ENCODE measurements at places on chromosomes 4 and X.
A peak's percentile ranks its signal among the peaks of the same experiment; 100 is the strongest.

GRCh38 chrX:146854281-146854680, 39.7 kb upstream of the CXorf51A start:
- DNase-seq = no peak

DNA sequence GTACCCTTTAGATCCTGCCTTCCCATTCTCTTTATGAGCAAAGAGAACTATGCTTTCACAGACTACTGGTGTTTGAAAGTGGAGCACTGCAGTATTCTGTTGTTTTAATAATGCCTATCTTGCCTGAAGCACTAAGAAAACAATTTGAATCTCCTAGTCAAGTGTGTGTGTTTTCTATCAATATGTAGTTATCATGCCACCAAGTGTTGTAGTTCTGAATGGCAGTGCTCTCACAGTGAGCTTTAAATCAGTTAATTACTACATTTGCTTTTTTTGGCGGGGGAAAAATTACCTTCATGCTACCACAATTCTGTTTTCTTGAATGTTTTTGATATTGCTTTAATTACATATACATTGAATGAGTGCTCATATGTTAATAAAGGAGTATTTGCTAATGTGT, 143.6 kb upstream of the FAM47A start:
- DNase-seq = no peak

DNA sequence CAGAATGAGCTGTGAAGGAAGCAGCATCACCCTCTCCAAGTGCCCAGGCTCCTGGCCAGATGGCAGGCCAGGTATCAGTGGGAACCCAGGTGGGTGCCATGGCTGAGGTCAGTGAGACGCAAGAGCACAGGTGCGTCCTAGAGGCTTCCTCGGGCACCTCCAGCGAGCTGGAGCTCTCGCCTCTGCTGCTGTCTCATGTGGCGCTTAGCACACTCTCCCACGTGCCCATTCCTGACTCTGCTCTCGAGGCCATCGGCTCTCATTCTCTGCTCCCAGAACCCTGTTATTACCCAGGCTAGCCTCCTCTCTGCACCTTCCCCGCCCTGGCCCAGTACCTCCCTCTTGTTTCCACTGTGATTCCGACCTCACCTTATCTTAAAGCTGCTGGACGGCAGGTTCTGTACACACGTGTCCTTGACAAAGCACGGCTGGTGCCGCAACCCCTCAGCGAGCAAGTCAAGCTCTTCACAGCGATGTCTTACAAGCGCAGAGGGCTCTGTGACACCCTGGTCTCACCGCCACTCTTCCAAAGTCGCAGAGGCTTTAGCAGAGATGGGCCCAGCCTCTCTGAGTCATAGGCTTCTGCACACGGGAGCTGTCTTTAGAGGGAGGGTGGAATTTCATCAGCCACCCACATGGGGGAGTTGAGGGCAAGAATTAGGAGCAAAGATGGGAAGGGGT, 15.4 kb upstream of the MSANTD1 start:
- DNase-seq = peak; percentile 15

- DNase-seq = peak; percentile 95
These were observed 12.4 kb downstream of the GPAT3 start for GRCh38 chr4:83548151-83548905.

- peak; percentile 1 for DNase-seq
These were observed 1606.4 kb upstream of the TENM3 start for GRCh38 chr4:180636696-180637404.

DNA sequence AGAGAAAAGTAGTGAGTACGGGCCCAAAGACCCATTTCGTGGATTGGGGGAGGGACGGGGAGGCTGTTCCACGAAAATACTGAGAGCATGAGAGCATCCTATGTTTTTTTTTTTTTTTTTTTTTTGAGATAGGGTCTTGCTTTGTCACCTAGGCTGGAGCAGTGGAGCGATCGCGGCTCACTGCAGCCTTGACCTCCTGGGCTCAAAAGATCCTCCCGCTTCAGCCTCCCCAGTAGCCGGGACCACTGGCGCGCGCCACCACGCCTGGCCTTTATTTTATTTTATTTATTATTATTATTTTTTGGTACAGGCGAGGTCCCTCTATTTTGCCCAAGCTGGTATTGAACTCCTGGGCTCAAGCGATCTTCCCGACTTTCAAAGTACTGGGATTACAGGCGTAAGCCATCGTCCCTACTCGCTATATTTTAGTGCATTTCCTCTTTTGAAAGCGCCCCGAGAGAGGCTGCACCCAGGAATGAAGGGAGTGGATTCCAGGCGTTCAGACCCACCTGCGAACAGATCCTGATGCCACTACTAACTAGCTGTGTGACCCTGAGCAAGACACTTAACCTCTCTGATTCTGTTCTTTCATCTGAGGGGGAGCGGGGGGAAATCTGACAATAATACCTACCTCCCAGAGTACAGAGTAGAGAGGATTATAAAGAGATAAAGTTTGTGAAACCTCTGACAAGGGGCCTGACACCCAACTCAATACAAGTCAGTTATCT, 5.4 kb upstream of the MSX1 start:
- no peak for DNase-seq

- DNase-seq = peak; percentile 32
These were observed 66.8 kb upstream of the UCP1 start for GRCh38 chr4:140635606-140636005.

DNA sequence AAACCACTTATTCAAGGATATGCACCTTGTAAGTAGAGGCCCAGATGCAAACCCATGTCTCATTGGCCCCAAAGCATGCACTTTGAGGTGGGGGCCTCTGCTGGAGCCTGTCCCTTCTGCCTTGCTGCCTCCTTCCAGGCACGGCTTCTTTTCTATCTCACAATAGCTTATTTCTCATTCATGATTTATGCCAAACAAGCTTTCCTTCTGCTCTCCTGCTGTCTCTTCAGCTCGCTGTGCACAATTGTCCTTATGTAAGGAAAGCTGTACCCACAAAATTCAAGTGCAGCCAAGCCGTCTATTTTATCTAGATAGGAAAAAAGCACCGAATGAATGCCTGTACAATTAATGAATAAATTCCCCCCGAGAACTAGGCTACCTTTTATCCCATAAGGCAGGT, 124.8 kb upstream of the PACRGL start:
- DNase-seq = no peak

DNA sequence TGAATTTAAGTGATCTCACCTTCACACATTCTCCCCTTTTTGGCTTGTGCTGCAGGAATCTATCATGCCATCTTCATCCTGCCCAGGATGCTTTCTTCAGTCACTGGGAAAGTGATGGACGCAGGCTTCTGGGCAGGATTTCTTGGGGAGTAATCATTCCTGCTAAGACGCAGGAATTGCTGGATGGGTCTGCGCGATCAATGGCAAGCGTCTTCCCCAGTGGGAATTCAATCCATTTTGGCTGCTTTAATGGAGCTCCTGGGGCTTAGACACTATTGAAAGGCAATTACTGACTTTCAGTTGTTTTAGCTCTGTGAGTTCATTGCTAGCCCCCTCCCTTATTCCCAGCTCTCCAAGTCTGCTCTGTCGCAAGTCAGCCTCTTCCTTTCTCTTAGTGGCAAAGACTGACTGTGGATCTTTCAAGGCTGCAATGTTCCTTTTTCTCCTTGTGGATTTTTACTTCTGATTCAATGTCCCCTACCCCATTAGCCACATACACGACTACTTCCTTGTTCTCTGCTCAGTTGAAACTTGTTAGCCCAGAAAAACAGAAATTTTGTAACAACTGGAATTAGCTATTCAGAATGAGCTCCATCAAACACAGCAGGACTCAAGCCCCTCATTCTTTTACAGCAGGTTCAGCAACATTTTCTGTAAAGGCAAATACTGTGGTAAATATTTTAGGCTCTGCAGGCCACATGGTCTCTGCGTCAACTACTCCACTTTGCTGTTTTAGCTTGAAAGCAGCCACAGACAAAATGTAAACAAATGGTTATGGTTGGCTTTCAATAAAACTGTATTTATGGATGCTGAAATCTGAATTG, 154.9 kb downstream of the ASB9 start:
- DNase-seq = no peak

GRCh38 chr4:7462509-7462971, 27.8 kb upstream of the PSAPL1 start:
- peak; percentile 1 for DNase-seq

- DNase-seq = no peak
These were observed 11.1 kb downstream of the CENPU start for GRCh38 chr4:184722798-184723197.

DNA sequence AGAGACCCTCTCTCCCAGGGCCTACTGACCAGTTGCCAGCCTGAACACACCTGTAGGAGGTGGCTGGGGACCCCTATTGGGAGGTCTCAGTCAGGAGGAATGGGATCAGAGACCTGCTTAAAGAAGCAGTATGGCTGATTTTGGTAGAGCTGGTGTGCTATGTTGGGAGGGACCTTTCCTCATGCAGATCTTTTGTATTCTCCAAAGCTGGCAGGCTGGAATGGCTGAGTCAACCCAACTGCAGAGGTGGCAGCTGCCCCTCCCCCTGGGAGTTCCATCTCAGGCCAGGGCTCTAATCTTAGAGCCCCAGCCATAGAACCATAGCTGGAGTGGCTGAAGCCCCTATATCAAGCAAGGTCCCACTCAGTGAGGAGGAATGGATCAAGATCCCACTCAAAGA, 279.3 kb upstream of the BMP3 start:
- no peak for DNase-seq

DNA sequence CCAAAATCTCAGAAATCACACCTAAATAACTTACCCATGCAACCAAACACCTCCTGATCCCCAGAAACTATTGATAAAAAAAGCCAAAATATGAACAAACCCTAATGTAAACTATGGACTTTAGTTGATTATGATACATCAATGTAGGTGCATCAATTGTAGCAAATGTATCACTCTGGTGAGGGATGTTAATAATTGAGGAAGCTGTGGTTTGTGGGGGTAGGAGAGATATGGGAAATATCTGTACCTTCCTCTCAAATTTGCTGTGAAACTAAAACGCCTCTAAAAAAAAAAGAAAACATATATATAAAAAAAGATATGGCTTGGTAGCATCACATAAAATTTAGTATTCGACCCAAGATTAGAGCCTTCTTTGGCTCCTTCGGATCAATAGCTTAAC, 144.3 kb upstream of the CPEB2 start:
- no peak for DNase-seq

DNA sequence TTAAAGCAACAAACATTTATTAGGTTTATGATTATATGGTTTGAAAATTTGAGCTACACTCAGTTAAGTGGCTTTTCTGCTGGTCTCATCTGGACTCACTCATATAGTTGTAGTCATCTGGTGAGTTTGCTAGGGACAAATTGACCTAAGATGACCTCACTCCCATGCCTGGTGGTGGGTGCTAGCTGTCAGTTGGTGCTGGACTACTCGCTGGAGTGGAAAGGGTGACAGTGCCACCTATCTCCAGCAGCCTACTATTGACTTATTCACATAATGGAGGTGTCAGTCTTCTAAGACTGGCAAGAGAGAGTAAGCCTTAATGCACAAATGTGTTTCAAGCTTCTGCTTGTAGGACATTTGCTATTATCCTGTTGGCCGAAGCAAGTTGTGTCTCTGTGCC, 88.2 kb downstream of the TASL start:
- DNase-seq = no peak

DNA sequence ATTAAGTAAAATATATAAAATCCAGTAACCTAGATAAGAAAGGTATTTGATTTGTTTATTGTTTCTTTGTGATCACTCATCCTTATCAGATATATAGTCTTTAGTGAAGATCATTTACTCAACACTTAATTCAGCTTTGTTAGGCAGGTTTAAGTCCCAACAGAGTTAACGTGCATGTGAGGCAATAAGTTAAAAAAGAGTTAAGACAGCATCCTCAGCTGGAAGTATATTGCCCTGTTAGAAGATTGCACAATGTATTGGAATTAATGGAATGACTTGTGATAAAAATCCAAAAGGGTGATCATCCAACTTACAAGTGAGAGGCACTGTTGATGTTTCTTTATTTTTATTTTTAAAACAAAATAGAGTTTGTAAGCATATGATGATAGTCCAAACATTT, 1162.1 kb downstream of the RAPGEF2 start:
- no peak for DNase-seq
